ENCODE measurements at places on chromosomes 7 and 10.
A peak's percentile ranks its signal among the peaks of the same experiment; 100 is the strongest.

- no peak for DNase-seq
These were observed 47.4 kb downstream of the MGAM2 start for GRCh38 chr7:142158736-142159496.

GRCh38 chr7:148434181-148434757, 156.3 kb upstream of the C7orf33 start:
- no peak for DNase-seq

DNA sequence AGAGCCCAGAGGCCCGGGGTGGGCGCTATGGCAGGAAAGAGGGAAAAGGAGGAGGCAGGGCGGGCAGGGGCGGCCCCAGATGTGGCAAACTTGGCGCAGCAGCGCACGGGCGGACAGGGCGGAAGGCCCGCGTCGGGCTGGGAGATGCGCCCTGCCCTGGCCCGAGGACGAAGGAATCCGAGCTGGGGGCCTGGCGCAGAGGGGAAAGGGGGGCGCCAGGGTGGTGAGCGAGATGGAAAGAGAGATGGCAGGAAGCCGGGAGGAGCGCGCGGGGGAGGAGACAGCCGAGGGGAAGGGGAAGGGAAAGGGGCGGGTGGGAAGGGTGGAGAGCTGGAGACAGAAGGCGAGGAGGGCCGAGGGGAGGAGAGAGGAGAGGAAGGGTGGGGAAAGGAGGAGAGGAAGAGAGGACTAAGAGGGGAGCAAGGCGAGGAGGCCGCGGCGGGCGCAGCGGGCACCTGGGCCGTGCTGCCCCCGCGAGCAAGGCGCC, at the start of gene MARVELD1:
Gene MARVELD1, plus strand, starts transcription at position 392 of the 487 bp plus-strand sequence. CDS start 147 bp downstream, outside the sequence.
- DNase-seq = no peak

- DNase-seq = no peak
These were observed 57.7 kb upstream of the COMTD1 start for GRCh38 chr10:75293446-75293820.

DNA sequence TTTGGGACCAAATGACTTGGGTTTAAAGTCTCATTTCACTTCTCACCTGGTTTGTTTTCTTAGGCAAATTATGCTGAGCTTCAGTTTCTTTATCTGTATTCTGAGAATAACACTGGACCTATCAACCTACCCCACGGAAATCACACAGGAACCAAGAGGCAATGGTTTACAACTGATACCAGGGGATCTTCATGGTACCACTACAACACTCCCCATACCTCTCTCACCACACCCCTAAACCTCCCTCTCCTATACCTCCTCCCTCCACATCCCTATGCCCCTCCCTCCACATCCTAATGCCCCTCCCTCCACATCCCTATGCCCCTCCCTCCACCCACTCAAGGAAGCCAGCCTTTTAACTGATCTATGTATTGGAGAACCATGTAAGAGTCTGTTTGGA, 9.9 kb downstream of the FAM204A start:
- DNase-seq = no peak

- no peak for DNase-seq
These were observed at the start of gene BEND7 for GRCh38 chr10:13528875-13529713. BEND7 (minus strand) TSS chr10:13529014; CDS start chr10:13528533, 481 bp downstream.

DNA sequence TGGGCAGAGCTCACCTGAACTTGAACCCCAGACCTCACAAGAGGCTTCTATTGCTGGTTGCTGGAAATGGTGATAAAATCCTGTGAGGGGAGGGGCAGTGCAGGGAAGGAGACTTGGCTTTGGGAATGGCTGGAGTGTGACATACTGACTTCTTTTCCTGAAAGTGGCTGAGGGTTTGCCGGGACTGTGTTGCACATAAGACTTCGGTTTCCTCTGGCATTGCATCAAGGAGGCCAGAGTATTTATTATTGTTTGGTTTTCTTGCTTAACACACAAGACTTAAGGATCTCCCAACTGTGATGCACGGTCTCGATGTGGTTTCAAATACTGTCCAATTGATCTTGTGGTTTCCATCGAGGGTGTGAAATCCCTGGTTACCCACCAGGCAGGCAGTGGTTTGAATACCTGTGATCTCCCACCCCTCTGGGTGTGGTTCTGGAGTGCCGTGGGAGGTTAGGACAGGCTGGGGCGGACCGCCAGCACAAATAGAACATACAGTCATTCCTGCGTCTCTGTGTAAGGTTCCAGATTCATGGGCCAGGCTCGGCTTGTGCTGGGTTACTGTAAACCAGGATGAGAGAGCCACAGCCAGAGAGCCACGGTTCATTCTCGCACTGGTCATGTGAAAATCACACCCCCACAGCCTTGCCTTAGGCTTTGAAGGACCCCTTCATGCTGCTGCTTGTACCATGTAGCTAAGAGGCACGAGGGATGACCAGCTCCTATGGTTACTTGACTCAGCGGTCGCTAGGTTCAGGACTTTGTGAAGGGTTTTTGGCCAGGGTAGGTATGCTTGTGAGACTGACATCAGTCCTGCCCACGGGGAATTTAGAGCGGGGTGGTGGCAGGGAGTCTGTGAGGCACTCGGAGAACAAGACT, 39.2 kb downstream of the WBP1L start:
- DNase-seq = no peak

GRCh38 chr7:41750661-41751540, 48.0 kb upstream of the INHBA start:
- no peak for DNase-seq

DNA sequence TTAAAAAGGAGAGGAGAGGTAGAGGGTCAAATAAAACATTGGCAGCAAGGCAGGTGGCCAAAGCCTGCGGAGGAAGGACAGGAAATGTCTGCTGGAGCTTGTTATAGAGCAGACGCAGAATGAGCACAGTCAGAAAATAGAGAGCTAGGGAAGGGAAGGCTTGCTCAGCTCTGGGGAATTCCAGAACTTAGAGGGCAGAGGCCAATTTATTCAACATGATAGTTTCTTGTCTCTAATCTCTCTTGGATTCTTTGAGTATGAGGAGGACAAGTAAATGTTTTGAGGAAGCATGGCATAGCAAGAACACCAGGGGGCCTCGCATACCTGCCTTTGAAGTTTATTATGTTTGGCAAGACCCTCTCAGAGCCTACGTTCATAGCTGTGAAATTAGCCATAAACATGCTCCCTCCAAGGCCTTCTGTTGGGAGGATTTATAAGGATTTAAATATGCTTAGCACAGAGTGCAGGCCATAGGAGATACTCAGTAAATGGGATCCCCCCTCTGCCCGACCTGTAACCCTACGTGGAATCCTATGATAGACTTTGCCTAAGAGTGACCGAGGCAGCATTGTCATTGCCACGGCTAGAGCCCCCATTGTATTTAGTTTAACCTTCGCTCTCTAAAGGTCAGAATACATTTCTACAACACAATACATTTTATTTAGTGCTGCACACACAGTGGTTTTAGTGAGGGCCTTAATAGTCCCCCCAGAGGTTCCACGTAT, 293.9 kb downstream of the CCDC3 start:
- DNase-seq = no peak

DNA sequence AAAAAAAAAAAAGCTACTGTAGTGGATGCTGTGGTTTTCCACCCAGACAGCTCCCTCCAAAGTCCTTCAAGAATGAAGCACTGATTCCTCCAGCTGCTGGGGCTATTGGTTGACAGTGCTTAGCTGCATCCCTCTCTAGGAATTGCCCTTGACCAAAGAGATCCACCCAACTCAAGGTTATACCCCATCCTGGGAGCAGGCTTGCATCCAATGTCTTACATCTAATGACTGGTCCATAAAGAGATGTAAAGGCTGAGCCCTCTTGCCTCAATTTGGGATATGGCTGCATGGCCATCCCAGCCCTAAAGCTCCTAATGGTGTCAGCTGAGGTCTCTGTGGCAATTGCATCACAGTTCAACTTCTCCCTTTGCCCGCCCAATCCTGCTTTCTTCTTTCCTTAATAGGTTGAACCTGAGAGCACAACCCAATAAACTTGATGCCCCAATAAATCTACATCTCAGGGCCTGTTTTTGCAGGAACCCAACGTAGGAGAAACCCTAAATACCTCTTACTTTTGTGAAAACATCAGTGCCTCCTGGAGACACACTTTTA, 4.4 kb downstream of the GPR37 start:
- no peak for DNase-seq

DNA sequence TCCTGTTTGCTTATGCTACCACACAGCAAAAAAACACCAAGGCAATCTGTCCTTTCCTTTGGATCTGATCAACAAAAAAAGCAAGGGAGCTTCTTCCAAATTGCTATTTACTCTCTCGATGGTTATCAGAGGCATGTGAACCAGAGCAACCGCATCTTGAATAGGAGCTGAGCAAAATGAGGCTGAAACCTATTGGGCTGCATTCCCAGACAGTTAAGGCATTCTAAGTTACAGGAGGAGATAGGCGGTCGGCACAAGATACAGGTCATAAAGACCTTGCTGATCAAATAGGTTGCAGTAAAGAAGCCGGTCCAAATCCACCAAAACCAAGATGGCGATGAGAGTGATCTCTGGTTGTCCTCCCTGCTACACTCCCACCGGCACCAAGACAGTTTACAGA, 76.8 kb upstream of the FRMD4A start:
- no peak for DNase-seq

GRCh38 chr10:75355706-75356105, 45.9 kb downstream of the ZNF503 start:
- no peak for DNase-seq

GRCh38 chr10:132547421-132547861, 9.9 kb downstream of the INPP5A start:
- no peak for DNase-seq

DNA sequence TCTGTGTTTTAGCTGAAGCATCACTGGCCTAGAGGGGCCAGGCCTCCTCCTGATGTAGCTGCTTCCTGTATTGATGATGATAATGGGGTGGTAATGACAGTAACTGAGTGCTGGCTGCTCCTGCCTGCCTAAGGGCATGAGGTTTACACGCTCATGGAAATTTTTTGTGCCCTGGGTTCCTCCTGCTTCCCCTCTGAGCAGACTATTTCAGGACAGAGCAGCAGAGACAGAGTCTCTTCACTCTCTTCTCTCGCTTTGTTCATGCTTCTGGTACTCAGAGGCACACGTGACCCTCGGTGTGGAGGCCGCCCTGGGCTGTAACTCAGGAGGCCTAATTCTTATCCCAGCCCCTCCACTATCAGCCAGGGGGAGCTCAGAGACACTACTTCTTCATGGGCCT, 27.9 kb downstream of the LRRC20 start:
- DNase-seq = no peak

DNA sequence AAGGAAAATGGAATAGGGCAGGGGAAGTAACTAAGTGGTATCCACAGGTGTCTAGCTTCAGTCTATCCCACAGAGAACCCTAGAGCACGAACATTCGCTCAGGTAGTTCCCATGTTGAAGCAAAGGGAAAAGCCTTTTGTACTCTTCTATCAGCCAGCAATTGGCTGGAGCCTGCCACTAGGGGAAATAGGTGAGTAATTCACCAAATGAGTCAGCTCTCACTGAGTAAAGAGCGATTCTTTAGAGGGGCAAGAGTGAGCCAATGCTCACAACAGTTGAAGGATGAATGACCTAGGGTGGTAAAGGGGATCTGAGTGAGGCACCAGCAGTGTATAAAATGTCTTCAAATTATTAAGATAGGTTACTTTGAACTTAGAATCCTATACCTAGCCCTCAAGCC, 94.1 kb upstream of the ZNF800 start:
- DNase-seq = no peak

- no peak for DNase-seq
These were observed 20.5 kb upstream of the GPR26 start for GRCh38 chr10:123645615-123646014.

- no peak for DNase-seq
These were observed 647.9 kb downstream of the CNTNAP2 start for GRCh38 chr7:146764458-146764857.

- DNase-seq = peak; percentile 13
These were observed 28.1 kb downstream of the EPHB4 start for GRCh38 chr7:100799037-100799896.

- no peak for DNase-seq
These were observed 17.4 kb upstream of the ZNF273 start for GRCh38 chr7:64885520-64886240.

- no peak for DNase-seq
These were observed 173.9 kb downstream of the ZNF438 start for GRCh38 chr10:30857803-30858202.

- no peak for DNase-seq
These were observed 284.2 kb downstream of the BICC1 start for GRCh38 chr10:58796824-58797223.

DNA sequence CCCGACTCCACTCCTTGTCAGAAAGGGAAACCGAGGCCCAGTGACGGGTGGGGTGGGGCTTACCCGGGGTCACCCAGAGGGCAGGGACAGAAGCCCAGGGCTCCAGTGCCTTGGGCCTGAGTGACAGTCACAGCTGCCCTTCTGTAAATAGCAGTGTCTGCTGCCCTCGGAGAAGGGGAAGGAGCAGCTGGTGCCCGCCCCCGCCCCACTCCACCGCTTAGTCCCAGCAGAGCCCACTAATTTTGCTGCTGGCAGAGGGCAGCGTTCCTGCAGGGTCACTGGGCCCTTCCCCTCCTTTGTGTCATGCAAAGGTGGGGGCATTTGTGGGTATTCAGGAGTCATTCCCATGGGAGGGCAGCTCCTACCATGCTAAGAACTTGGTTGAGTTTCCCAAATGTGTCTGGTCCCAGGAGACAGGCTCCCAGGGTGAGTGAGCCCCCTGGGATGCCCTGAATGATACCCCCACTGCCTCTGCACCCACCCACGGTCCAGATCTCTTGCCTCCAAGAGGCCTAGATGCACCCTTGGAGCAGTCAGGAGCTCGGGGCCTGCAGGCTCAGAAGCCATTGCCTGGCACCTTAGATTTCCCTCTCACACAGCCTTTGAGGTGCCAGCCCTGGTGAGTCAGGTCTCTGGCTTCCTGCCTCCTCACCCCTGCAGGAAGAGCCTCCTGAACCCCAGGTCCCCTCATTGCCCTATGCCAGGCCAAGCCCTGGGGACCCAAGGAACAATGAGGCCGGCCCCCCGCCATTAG, 17.2 kb downstream of the SH2B2 start:
- no peak for DNase-seq

DNA sequence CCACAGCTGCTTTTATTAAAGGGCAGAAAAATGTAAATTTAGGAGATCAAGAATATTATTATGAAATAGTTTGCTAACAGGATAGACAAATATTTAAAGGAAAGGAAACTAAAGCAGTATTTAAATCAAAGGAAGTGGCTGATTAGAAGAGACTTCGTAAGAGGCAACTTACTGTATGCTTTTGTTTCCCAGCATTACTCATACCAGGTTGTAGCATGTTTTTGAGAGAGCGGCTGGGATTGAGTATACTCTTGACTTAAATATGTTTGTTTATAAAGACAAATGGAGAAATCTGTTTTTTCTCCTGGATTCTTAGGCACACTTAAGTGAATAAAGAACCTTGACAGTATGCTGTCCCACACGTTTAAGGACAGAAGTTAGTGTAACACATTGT, 293.7 kb downstream of the ZNF248 start:
- DNase-seq = no peak

- no peak for DNase-seq
These were observed 104.9 kb upstream of the C7orf33 start for GRCh38 chr7:148485618-148486017.

DNA sequence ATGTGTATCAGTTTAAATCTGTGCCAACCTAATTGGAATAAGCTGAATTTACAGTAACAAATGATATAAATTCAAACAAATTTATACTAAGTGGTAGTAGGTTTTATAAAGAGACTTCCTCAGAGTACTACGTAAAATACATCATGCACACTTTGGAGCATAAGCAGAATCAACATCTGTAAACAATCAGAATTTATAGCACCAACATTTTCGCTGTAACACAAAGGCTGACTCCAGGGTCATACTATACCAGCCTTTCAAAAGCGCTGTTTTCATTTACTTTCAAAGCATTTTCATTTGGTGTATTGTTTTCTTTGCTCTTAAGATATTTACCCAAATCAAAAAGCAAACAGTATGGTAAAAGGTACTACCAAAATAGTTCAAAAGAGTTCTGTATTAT, 29.3 kb upstream of the TMEM168 start:
- no peak for DNase-seq

- DNase-seq = no peak
These were observed 107.2 kb upstream of the INHBA start for GRCh38 chr7:41809940-41810576.

All from T-helper 2 cell (primary cell).